ENCODE measurements at places on chromosomes 1 and 21.

DNA sequence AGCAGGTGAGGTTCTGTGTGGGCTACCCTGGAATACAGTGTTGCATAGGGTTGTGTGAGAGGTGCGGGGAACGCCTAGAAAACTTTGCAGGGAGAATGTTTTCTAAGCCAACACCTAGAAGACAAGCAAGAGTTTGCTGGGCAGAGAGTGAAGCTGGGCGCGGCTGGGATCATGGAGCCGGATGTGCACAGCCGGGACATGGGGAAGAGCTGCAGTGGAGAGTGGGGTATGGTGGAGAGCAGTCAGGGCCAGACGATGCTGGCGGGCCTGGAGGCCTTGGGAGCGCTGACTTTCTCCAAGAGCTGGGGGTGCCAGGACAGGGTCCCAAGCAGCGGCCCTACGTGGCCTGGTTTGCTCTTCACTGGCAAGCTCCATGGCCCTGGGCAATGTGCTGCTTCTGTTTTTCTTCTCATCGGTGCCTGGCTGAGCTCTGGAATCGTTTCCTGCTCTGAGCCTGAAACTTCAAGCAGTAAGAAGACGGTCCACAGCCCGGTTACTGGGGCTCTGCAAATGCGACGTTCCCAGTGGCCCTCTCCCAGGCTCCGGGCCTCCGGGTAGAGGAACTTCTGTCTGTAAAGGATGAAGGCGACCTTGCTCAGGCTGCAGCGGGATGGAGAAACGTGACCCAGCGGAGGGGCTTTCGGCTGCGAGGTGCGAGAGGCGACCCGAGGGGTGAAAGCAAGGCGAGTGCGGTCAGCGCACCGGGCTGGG, 51.9 kb upstream of the CD34 start:
- DNase-seq, result peak; percentile 54

GRCh38 chr1:63772201-63772600, 1.6 kb upstream of the ROR1 start:
- no peak for DNase-seq

DNA sequence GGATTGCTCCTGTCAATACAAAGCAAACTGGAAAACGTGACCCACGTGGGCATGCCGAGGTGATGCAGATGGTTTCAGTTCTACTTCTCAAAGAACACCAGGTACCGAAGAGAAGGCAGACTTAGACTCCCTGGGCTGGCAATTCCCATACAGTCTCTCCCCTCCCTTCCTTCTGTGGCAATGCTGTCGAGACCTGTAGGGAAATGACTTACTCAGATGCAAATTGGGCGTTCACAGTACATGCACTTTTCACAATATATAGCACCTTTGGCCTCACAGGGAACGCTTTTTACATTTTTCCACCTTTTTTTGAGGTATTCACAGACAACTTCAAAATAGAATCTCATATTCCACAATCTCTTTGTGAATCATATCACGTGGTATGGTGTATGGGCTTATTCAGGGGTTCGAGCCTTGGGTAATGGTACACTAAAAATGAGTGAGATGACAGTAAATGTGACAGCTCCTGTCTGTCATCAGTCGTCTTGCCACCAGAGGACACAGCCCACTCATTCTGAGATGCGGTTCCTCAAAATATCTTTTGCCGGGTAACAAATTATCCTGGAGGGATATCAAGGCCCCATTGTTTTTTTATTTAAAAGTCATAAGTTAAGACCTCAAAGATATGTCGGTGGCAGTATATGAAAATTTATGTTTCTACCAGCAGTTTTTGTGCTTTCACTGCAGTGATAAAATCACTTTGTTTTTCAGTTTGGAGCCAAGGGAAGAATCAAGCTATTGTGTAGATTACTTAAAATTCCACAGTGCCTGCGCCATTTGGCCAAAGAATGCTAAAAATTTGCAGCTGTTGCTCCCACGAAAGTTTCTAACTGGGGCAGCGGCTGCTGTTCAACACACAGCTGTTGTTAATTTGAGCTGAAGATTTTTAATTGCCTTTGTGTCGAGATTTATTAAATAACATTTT, 168.4 kb downstream of the ZZZ3 start:
- DNase-seq, result peak; percentile 53

GRCh38 chr1:182739545-182739944, 50.0 kb upstream of the NPL start:
- DNase-seq, result no peak

DNA sequence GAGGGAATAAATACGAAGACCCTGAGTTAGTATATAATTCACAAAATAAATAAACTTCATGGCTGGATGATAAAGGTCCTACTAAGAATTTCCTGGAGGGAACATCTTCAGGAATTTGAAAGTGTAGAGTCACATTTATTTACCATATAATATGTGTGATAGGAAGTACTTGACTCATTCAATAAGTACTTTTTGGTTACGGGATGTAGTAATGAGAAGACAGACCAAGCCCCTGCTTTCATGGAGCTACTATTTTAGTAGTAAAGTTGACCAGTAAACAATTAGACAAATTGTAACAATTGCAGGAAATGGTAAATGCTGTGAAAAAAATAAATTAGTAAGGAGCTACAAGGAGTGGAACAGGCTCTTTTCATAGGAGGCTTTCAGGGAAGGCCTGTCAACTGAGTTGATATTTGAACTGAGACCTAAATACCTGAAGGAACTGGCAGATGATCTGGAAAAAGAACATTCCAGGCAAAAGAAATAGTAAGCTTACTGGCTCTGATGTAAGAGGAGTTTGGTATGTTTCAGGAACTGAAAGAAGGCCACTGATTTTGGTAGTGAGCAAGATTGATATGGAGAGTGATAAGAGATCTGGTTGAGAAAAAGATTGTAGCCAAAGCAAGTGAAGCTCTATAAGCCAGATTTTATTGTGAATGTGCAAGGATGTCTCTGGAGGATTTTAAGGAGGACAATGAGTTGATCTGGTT, 36.2 kb downstream of the CAMSAP2 start:
- no peak for DNase-seq

- no peak for DNase-seq
These were observed 2.8 kb downstream of the ARMH1 start for GRCh38 chr1:44677201-44677766.

- no peak for DNase-seq
These were observed 40.6 kb upstream of the ST6GALNAC3 start for GRCh38 chr1:76033800-76034475.

DNA sequence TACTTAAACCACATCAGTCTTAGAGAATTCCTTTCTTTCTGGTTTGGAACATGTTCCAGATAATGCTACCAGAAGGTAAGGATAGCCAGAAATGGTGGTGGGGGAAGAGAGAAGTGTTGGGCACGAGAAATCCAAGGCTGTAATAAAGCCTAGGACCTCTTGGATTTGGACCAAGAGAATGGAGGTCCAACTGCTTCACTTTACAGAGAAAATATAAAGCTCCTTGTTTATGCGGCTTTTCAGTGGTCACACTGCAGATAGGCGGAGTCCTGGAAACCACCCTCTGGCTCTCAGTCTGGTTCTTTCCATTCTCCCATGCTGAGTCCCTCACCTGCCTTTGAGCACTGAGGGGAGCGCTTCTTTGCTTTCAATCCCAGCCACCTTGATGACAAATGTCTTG, 87.8 kb downstream of the ADCY10 start:
- no peak for DNase-seq

DNA sequence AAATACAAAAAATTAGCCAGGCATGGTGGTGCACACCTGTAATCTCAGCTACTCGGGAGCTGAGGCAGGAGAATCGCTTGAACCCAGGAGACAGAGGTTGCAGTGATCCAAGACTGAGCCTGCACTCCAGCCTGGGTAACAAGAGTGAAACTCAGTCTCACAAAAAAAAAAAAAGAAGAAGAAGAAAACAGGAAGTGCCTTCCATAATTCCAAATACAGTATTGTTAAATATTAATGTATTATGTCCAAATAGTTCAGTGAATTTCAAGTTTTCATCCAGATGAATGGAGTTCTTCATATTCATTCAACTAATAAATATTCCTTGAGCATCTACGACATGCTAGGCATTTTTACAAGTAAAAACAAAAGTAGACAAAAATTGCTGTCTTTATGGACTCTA, 33.3 kb downstream of the PLEKHO1 start:
- DNase-seq, result no peak

- no peak for DNase-seq
These were observed 28.9 kb downstream of the PBX1 start for GRCh38 chr1:164587617-164588501.

DNA sequence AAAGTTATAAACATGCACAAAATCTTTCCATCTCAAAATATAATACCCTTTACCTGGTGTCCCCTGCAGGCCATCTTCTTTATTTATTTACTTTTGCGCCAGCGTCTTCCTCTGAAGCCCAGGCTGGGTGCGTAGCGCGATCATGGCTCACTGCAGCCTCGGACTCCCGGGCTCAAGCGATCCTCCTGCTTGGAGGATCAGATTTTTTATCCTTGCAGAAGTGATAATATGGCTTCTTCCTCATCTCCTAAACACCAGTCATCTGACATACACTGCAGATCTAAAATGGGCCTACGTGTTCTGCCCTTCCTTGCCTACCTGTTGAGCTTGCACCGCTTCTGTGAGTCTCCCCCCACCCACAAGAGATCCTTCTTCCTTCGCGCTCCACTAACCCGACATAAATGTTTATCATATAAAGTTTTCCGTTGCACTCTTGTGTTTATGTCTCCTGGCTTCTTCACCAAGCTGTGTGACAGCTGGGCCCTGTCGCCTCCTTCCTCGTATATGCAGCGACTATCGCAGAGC, 506 bp upstream of the SRP9 start:
- DNase-seq, result no peak

GRCh38 chr1:155085504-155086127, 7.0 kb downstream of the EFNA3 start:
- no peak for DNase-seq

DNA sequence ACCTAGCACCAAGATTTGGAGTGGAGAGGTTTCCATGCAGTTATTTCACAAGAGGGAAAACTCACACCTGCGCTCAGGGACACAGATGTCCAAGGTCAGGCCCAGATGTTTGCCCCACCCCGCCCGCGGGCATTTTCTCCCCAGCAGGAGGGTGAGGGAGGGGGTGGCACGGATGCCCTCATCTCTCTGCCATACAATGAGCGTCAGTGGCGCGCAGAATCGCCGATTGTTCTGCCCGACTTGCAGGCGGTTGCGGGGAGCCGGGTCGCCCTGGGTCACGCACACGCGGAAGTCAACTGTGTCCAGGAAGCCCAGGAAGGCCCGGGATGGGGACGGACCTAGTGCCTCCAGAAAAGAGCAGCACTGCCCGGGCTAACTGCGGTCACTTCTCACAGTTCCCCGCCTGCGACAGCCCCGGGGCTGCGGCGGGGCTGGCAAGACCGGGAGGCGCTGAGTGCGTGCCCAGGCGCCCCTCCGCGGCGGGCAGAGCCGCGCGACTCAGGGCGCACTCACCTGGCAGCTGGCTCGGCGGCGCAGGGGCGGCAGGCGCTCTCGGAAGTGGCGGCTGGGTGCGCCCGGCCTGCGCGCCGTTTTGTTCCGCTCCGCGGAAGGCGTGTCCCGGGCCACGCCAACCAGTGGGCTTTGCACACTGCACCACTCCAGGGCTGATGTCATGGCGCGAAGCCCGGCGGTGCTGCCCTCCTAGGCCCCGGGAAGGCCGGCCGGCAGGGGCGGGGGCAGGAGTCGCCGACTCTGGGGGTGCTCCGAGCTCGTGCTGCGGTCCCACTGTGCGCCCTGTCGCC, at the start of gene CSRP1:
Gene CSRP1 (minus strand): TSS at position 567 of the 803 bp plus-strand sequence. CDS start 10,820 bp downstream, outside the sequence.
- peak; percentile 90 for DNase-seq

Data from substantia nigra (tissue), 51 donors.